Head of caudate nucleus (tissue), 42 donors: ENCODE measurements at places on chromosomes 1 and 21.

- no peak for DNase-seq
These were observed 74.6 kb downstream of the DNTTIP2 start for GRCh38 chr1:93804412-93804811.

DNA sequence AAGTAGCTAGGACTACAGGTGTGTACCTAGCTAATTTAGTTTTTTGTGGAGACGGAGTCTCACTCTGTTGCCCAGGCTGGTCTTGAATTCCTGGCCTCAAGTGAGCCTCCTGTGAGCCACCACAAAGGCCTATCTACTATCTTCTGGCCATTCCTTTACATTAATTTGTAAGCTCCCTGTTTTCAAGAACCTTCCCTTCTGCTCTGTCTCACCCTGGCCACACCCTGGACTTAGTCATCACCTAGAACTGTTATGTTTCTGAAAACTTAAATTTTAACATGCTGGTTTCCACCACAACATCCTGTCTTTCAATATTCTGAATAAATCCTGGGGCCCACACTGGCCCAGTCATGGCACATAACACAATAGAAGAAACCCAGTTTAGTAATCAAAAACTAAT lies 4.9 kb upstream of the B4GALT3 start:
- no peak for DNase-seq

- DNase-seq, result no peak
These were observed at the start of gene DNAH14 for GRCh38 chr1:224929335-224930237. Gene DNAH14 (plus strand): TSS chr1:224929675. CDS start chr1:224952703, 23,028 bp downstream.

- no peak for DNase-seq
These were observed 190.5 kb downstream of the TOMM20 start for GRCh38 chr1:234938135-234938534.

DNA sequence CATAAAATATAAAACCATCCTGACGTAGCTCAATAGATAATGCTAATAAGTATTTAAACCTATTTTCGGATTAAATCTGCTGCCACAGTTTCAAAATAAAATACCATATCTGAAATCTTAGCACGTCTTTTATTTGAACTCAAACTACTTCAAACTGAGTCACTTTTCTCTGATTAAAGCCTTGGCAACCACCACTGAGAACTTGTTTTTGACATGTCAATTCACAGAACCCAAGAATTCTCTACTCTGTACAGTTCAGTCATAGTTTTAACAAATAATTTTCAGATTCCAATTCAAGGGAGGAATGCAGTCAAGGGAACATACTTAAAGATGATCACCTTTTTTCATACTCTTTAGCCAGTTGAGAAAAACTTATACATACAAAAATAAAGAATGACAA lies 643.2 kb downstream of the KCNT2 start:
- no peak for DNase-seq

GRCh38 chr21:32380940-32381339 lies 11.9 kb downstream of the URB1 start:
- DNase-seq, result no peak

DNA sequence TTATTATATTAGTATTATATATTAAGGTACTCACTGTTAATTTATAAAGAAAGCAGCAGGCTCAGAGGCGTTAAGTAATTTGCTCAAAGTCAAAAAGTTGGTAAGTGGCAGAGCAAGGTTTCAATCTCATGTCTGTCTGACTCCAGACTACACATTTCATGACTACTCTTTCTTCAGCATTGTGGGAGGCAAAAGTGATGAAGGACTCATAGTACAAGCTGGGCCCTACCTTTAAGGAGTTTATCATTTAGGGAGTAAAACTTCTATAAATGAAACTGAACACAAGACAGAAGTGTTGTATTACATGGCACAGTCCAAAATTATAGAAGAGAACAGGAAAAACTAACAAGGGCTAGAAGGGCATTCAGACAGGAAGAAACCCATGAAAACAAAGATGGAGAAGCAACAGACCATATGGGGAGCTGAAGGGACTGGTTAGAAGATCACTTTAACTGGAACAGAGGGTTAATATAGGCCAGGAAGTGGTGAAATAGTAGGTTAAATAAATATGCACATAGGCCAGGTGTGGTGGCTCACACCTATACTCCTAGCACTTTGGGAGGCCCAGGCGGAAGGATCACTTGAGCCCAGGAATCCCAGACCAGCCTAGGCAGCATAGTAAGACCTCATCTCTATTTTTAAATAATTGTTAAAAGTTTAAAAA lies 11.5 kb downstream of the SORT1 start:
- no peak for DNase-seq

GRCh38 chr1:218886101-218886871 lies 287.4 kb upstream of the LYPLAL1 start:
- DNase-seq, result peak; percentile 34

DNA sequence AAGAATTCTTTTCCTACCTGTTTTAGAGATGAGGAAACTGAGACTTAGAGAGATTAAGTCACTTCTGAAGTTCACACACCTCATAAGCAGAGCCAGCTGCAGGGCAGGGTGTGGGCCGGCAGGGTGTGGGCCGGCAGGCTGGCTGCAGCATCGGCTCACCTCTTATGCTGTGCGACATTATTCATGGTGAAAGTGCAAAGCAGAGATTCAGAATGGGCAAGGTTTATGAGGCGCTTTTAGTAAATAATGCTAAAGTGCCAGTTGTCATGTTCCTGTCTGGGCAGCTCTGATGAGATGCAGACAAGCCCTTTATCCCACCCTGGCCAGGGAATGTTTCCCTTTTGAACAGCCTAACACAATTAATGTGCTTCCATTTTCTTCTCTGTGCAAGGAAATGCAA lies 14.6 kb downstream of the MAB21L3 start:
- no peak for DNase-seq

GRCh38 chr1:85447006-85447943 lies 17.7 kb downstream of the DDAH1 start:
- no peak for DNase-seq

GRCh38 chr1:54200519-54200997 lies 591 bp downstream of the MRPL37 start:
- DNase-seq, result no peak

DNA sequence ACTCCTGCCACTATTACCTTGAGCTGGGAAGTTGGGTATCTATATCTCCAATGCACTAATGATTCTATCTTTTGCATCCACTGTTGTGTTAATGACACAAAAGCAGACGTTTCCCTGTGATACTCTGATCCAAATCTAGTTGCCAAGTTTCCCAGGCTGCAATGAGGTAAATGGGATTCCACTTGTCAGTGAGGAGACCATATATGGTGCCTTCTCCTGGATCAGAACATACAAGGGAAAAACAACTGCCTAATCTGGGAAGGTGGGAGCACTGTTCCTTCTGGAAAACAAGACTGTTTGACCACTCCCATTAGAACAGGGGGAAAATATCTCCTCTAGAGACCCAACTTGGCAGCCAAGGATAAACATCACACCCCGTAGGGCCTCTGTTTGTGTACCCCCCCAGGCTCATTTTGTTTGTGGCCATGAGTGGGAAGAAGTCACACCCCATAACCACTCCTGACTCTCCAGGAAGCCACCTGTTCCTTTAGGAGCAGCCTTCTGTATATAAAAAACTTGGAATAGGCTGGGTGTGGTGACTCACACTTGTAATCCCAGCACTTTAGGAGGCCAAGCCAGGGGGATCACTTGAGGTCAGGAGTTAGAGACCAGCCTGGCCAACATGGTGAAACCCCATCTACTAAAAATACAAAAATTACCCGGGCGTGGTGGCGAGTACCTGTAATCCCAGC lies 28.5 kb upstream of the SLC6A9 start:
- DNase-seq, result no peak

DNA sequence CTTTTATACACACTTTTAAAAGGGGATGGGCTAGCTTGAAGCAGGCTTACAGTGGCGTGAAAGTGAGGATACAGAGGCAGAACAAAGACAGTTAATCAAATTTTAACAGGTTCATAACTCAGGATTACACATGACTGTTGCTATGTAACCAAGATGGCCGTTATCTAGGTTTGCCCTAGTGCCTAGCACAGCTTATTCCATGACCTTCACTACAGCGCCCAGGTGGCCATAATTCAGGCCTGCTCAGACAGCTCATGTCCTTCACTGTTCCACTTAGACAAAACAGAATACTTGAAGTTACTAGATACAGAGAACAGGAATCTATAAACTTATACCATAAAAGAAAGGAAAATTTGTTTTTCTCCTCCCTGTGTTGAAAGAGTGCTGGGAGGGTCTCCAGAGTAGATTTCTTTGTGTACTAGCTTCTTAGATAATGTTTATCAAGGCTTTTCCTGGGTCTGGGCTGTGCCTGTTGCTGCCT lies 6.2 kb upstream of the SPRR2F start:
- DNase-seq, result no peak

DNA sequence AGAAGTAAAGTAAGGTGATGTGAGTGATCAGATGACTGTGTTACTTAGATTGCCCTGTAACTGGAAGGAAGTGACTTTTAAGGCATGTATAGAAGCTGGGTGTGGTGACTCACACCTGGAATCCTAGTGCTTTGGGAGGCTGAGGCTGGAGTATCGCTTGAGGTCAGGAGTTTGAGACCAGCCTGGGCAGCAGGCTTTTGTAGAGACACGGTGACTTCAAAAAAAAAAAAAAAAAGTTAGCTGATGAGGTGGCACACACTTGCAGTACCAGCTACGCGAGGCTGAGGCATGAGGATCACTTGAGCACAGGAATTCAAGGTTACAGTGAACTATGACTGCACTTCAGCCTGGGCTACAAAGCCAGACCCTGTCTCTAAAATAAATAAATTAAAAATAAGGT lies 2.3 kb upstream of the USP16 start:
- no peak for DNase-seq

DNA sequence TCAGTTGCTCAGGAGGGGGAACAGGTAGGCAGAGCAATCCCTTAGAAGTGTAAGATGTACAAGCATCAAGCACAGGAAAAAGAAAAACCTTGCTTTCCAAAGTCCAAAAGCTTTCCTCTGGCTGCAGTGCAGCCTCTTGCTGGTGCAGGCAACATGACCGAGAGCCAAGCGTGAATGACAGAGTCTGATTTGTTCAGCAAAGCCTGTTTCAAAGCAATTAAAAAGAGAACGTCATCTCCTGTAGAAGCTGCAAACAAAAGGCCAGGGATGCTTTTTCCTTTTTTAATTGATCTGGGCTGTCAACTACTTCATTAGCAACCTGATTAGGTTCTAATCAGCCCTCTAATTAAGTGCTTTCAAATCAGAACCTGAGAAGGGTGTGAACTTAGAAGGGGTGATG lies 38.2 kb upstream of the PLA2G2C start:
- DNase-seq, result no peak

GRCh38 chr1:115293899-115294298 lies 44.1 kb downstream of the NGF start:
- no peak for DNase-seq

- DNase-seq, result no peak
These were observed 361 bp upstream of the LMX1A start for GRCh38 chr1:165356876-165357275.

- no peak for DNase-seq
These were observed 17.4 kb upstream of the IL19 start for GRCh38 chr1:206753141-206753540.

GRCh38 chr1:183353597-183353996 lies 64.6 kb downstream of the NMNAT2 start:
- DNase-seq, result no peak

GRCh38 chr1:109932679-109933078 lies 22.0 kb downstream of the CSF1 start:
- no peak for DNase-seq

DNA sequence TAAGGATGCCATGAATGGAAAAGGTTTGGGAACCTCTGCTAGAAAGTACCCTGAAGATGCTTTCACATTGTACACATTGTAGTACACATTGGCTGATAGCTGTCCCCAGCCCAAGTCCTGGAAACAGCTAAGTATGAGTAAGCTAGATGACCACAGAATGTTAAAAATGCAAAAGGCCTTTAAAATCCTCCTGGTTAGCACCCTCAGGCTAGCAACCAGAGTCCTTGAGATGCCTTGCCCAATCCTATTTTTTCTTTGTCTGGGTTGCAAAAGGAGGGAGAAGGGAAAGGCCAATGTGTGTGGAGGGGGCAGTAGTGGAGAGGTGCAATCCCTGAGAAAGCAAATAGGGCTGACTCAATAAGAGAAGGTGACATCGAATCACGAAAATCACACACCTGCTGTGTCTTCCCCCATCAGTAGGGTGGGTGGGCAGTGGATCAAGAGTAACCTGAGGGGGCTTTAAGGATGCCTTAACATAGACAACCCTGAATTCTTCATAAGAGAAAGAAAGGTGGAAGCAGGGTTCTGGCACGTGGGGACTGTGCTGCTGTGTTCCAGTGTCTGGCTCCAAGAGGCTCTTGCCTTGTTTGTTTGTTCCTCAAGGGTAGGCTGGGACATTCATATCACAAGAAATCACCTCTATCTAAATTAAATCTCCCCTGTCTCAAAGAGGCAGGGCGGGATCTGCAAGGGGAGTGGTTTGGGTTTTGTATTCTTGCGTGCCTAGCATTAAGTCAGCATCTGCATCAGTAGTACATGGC lies 266.2 kb upstream of the PLXNA2 start:
- no peak for DNase-seq

DNA sequence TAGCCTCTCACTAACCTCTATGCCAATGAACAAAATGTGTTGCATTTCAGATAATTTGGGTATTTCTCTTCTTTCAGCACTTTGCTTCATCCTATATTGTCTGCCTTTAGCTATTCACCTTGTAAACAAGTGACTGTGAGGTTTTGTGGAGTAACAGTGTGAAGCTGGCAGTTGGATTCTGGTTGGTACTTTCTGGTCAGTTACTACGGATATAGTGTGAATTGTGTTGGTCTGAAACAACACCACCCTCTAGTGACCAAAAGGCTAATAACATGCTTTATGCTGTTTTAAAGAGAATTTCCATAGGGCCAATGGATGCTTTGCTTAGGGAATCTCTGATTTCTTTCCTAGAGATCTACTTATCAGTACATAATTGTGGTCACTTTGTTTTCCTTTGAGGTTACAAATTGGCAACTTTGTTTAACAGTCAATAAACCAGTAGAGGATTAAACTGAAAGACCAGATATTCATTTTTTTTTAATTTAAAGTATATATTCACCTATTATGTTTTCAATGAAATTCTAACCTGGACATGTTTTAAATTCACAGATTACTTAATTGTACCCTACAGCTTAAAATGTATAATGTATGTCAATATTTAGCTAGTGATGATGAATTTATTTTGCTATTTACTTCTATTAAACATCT lies 2.5 kb upstream of the PTGER3 start:
- DNase-seq, result no peak

DNA sequence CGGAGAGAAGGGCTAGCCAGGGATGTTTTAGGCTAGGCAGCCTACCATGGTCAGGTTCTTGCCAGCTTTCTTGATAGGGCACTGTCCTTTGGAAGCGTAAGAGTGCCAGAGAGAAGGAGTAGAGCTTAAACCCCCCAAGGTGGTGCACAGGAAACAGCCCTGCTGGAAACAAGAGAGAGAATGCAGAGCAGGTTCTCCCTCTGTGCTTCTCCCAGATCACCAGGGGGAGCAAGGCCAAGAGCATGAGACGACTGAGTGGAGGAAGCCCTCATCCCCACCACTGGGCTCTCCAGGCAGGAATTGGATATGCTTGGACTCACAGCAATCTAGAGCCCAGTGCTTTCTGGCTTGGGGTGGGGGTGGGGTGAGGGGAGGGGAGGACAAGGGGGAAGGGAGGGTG lies 49.8 kb downstream of the ATP2B4 start:
- DNase-seq, result no peak
